ENCODE measurements at places on chromosomes 6 and 20.

DNA sequence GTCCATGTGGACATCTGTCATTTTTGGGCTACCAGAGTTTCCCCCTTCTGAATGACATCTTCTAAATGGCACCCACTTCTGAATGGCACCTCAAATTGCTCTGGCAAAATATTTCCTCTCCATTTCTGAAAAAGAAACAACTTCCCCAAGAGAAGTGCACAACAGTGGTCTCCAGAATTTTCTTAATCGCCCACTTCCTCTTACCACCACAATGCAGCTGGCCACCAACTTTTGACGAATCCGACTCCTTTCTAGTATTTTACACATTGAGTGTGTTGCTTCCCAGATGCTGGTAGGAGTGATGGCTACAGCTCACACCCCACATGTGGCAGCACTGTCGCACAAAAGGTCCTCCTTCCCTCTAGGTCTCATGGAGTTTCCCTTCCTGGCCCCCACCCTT, 216.1 kb downstream of the FOXA2 start:
- no peak for DNase-seq

GRCh38 chr6:8315154-8315553, 120.2 kb downstream of the SLC35B3 start:
- DNase-seq, result no peak

DNA sequence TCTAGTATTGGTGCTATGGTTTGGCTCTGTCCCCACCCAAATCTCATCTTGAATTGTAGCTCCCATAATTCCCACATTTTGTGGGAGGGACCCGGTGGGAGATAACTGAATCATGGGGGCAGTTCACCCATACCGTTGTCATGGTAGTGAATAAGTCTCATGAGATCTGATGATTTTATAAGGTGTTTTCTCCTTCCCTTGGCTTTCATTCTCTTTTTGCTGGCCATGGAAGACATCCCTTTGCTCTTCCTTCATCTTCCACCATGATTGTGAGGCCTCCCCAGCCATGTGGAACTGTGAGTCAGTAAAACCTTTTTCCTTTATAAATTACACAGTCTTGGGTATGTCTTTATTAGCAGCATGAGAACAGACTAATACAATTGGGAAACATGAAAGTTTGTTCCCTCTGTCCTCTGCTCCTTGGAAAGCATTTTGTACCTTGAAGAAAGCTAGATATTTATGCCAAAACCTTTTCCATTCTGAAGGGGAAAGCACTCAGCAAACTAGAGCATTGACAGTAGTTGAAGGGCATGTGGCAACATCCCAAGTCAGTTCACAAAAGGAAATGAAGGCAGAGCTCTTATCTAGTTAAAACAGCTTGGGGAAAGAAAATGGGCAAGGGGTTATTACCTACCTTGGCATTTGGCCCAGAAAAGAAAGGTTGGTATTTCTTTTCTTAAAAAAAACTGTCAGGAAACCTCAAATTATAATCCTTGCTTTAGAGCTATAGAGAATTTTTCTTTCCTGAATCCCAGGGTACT, 10.7 kb upstream of the TNFAIP3 start:
- DNase-seq, result no peak

GRCh38 chr6:15317934-15318902, 72.3 kb downstream of the JARID2 start:
- no peak for DNase-seq
